ENCODE measurements at places on chromosomes 3 and 15. TPM values are rescaled to one million over a fixed set of nuclear protein-coding genes. Genes with fewer than 3 reads are reported as not detected.

DNA sequence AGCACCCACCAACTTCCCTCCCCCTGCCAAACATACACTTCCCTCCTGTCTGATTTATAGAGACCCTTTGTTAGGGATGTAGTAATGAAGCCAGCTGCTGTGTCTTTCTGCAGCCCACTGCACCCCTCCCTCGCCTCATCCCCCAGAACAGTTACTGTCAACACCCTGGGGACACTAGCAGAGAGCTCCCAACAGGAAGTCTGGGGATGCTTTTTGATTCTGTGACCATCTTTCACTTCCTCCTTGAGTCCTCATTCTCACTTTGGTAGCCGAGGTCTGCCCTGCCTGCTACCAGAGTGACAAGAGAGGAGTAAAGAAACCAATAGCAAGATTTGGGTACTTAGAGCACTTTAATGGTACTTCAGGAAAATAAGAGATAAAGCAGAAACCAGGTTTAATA is 201.6 kb downstream of the SATB1 start:
- no peak for DNase-seq

The LRRIQ4 gene
- not detected for total RNA-seq

- no peak for DNase-seq
These were observed 17.0 kb downstream of the TM4SF18 start for GRCh38 chr3:149316437-149316836.

DNA sequence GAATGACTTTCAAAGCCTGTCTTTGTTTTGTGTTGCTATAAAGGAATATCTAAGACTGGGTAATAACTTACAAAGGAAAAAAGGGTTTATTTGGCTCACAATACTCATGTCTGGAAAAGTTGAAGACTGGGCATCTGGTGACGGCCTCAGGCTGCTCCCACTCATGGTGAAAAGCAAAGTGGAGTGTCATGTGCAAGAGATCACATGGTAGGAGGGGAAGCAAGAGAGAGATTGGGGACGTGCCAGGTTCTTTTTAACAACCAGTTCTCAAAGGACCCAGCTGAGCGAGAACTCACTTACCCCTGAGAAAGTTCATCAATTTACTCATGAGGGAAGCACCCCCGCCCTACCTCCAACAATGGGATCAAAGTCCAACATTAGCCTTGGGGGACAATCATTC is 929.4 kb downstream of the ROBO1 start:
- DNase-seq: no peak

The CDHR4 gene
- 0.08 TPM for total RNA-seq

- no peak for DNase-seq
These were observed 33.4 kb downstream of the SH3BP5 start for GRCh38 chr3:15299036-15299435.

GRCh38 chr3:117674321-117674720 is 964.7 kb downstream of the TUSC7 start:
- DNase-seq: no peak

DNA sequence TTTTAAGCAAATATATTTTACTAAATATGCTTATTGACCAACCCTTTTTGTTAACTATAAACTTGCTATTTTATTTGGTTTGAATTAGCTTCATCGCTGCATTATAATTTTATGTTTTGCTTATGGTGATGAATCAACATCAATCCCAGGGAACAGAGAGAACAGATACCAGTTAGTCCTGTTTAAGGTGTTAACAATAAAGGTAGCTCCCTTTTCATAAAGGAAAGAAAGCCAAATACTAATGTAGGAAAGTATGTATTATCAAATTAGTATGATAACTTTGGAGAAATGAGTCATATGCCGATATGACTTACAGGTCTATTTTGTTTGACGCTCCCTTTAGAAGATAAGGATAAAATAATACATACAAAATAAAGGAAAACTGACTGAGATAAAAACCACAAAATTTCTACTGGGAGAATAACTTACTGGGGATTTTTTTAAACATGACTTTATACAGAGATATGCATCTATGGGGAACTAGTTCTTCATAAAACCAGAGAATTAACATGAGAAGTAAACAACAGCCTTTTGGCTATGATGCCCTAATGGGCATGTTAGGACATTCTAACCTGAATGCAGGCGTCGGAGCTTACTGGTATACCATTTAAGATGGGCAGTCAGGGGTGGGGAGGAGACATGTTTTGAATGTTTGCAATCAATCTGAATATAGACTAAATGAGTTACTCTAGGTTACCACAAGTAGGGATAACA is 4.5 kb downstream of the OR5K2 start:
- DNase-seq: no peak

GRCh38 chr3:179719048-179719734 is 66.4 kb downstream of the USP13 start:
- DNase-seq: no peak

GRCh38 chr3:88231207-88231606 is 81.4 kb downstream of the C3orf38 start:
- DNase-seq: no peak

The PLCB2 gene
- 195 TPM for total RNA-seq

DNA sequence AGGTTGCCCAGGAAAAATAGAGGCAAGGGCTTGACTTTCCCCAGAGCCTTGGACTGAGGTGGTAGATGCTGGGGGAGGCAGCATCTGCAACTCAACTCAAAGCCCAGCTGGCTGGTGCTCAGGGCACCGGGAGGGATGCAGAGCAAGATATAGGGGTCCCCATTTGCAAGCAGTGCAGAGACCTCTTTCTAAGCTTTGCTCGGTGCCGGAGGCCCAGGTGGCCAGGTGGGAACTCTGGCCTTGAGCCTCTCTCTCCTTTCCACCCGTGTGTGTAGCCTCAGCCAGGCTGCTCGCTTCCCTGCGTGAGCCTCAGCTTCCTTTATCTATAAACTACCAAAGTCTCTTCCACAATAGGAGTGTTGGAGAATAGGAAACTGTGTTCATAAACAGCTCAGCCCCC is 36.5 kb downstream of the SLC6A6 start:
- DNase-seq: no peak

The ZPLD1 gene
- total RNA-seq: not detected

- DNase-seq: no peak
These were observed 72.5 kb downstream of the VPS8 start for GRCh38 chr3:184884359-184885017.

- DNase-seq: no peak
These were observed 536.0 kb upstream of the TBL1XR1 start for GRCh38 chr3:177733233-177733632.

DNA sequence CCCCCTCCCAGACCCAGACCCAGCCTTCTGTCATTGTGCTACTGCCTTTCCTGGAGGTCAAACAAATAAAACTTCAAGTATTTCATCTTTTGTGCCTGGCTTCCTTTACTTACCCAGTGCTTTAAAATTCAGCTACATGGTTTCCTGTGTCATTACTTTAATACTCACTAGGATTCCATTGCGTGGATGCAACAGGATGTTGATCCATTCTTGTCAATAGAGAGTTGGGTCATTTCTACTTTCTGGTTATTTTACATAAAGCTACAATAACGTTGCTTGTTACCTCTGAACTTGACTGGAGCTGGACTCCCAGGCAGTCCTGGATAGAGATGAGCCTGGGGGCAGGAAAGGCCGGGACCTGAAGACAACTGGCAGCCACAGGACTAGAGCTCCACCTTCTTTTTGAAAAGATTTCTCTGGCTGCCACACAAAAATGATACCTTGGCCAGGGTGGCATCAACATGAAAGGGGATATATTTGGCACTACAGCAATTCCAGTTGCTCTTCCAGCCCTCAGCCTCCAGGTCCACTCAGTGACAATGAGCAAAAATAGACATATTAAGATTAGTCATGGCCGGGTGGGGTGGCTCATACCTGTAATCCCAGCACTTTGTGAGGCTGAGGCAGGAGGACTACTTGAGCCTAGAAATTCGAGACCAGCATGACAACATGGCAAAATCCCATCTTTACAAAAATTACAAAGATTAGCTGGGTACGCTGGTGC is 23.3 kb upstream of the HEG1 start:
- DNase-seq: no peak

The LIPC gene
- total RNA-seq: 1.5 TPM

DNA sequence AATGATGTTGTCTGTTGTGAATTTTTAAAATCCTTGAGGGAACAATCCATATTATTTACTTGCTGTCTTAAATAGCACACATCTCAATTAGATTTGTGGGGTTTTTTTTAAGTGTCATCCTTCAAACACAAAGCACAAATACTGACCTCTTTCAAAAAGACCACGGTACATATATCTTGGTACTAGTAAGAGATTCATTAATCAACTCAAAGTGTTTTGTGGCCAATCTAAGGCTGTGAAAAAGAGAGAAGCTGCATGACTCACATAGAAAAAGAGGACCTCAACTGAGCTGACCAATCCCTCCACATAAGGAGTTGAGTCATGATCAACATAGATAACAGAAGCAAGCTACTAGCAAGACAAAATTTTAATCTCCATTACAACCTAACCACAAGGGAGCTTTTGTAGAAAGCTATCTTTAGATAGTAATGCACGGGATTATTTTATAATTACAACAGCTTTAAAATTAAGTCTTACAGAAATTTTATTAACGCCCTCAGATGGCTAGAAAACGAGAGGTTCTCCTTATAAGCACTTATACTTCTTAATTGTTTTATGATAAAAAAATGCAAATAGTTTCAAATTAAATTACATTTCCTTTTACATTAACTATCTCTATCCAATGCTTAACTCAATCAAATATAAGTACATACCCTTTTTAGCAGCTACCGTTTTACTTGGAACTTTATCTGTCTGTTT is 60.5 kb downstream of the TOP2B start:
- DNase-seq: no peak

The PTH1R gene
- total RNA-seq: not detected

GRCh38 chr3:148962513-148962912 is 28.8 kb upstream of the GYG1 start:
- DNase-seq: no peak

GRCh38 chr3:16788440-16789056 is 96.2 kb upstream of the PLCL2 start:
- DNase-seq: no peak

The SCN5A gene
- total RNA-seq: not detected

GRCh38 chr15:64010719-64011118 is 35.6 kb downstream of the DAPK2 start:
- DNase-seq: peak; percentile 92

The NR1I2 gene
- total RNA-seq: not detected

The LRTM1 gene
- total RNA-seq: not detected

The ZNF662 gene
- 0.25 TPM for total RNA-seq

- no peak for DNase-seq
These were observed 91.7 kb upstream of the CHMP2B start for GRCh38 chr3:87135412-87135811.

DNA sequence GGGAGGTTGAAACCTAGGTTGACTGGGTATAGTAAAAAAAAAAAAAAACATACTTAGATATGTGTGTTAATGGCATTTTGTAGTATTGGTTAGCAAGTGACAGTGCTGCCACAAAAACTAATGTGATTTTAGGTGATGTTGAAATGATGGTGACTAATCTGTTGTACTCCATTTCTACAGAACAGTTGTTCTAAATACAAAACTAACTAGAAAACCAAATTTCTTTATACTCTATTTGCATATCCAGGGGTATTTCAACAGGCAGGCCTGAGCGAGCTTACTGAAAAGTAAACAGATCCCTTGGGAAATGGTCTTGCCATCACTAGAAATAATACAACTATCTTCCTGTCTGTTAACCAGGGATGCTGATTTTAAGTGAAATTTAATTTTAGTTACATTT is 20.5 kb downstream of the TSC22D2 start:
- no peak for DNase-seq

The LSAMP gene
- not detected for total RNA-seq

GRCh38 chr3:105806359-105806758 is 62.5 kb downstream of the CBLB start:
- DNase-seq: no peak

DNA sequence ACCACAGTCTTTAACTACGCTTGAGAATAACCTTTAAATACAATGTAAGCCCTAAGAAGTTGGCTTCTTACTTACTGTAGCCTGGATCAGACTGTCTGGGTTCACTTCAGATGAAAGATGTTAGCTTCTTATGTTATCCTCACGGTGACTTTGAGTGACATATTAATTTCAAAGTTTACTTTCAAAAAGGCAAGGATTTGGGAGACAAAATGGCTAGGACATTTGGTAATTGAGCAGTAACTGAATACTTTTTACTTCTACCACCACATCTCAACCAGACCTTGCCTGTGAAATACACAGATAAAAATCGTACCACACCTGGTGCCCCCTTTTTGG is 36.0 kb upstream of the BNIP2 start:
- no peak for DNase-seq

The PPIB gene
- total RNA-seq: 347 TPM

The SH3GL3 gene
- total RNA-seq: not detected

DNA sequence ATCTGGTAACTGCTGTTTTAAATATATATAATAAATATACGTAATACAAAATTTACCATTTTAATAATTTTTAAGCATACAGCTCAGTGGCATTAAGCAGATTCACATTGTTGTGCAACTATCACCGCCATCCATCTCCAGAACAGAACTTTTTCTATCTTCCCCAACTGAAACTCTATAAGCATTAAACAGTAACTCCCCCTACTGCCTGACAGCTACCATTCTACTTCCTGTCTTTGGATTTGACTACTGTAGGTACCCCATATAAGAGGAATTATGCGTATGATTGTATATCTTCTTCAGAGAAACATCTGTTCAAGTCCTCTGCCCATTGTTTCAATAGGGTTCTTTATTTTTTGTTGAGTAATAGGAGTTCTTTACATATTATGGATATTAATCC is 36.8 kb downstream of the EID1 start:
- DNase-seq: no peak
